ENCODE measurements at places on chromosomes 13 and 19. TPM values are rescaled to one million over a fixed set of nuclear protein-coding genes. Genes with fewer than 3 reads are reported as not detected.

The LILRA1 gene
- polyA plus RNA-seq: not detected

DNA sequence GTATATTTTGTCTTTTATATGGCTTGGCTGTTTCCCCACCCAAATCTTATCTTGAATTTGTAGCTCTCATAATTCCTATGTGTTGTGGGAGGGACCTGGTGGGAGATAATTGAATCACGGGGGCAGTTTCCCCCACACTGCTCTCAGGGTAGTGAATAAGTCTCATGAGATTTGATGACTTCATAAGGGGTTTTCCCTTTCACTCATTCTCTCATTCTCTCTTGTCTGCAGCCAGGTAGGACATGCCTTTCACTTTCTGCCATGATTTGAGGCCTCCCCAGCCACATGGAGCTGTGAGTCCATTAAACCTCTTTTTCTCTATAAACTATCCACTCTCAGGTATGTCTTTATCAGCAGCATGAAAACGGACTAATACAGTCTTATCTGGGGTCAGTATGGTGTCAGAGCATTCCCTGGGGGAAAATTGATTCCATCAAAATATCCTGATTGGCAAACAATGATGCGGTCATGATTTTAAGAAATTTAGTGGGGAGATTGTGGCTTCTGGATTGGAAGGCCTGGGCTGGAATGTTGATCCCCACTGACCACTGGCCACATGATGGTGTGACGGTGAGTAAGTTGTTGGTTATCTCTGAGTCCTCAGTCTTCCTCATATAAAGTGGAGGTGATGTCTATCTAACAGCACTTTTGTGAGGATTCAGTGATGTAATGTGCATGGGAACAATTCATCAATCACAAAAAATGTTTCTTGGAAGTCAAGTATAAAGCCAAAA is 27.5 kb upstream of the ANKRD10 start:
- H3K4me1 ChIP-seq: peaks cover 8% of the 10 kb centered on the region
- no peak overlapping the region for H3K4me3 ChIP-seq
- peak; percentile 64 for DNase-seq
- H3K27ac ChIP-seq: no peak overlapping the region
- no peaks in the 10 kb centered on the region for H3K27me3 ChIP-seq

GRCh38 chr13:89925107-89925506 is 1422.4 kb upstream of the MIR17HG start:
- no peak for DNase-seq
- H3K36me3 ChIP-seq: no peaks in the 10 kb centered on the region
- H3K27ac ChIP-seq: no peak overlapping the region
- no peak overlapping the region for H3K4me3 ChIP-seq
- H3K4me1 ChIP-seq: no peaks in the 10 kb centered on the region

- peaks cover 16% of the 10 kb centered on the region for H3K4me1 ChIP-seq
- DNase-seq: peak; percentile 46
- H3K27ac ChIP-seq: peak overlapping the region; percentile 67
- H3K27me3 ChIP-seq: no peaks in the 10 kb centered on the region
- H3K36me3 ChIP-seq: no peaks in the 10 kb centered on the region
These were observed 30.3 kb downstream of the TDRD3 start for GRCh38 chr13:60427285-60427684.

DNA sequence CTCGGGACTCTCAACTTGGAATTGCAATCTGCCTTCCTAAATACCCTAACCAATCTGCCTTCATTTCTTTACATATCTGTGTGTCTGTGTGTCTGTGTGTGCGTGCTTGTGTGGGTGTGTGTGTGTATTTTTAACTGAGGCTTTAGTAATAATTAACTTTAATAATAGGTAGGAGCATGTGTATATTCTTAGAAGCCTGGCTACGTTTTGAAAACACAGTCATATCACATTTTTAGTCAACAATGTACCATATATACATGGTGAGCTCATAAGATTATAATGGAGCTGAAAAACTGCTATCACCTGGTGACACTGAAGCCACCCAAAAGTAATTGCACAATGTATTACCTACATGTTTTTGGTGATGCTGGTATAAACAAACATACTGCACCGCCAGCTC is 65.4 kb upstream of the ATXN8OS start:
- H3K27me3 ChIP-seq: no peaks in the 10 kb centered on the region
- no peaks in the 10 kb centered on the region for H3K36me3 ChIP-seq
- H3K27ac ChIP-seq: no peak overlapping the region
